ENCODE measurements at places on chromosomes 2 and 18.

DNA sequence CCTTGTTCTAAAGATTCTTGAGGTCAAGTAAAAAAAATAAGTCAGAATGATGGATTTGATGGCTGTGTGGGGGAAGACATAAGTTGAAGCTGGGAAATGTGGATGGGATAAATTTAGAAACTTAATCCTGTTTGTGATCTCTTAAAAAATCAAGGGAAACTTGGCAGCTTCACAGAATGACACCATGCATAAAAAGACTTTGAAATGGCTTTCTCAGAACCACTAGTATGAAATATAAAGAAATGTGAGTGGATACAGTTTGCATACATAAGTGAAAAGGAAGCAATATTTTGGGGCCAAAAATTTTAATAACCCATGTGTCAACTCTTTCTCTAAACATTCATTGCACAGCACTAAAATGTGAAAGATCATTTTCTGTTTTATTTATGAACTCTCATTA, 21.7 kb downstream of the CDH19 start:
- DNase-seq: no peak

DNA sequence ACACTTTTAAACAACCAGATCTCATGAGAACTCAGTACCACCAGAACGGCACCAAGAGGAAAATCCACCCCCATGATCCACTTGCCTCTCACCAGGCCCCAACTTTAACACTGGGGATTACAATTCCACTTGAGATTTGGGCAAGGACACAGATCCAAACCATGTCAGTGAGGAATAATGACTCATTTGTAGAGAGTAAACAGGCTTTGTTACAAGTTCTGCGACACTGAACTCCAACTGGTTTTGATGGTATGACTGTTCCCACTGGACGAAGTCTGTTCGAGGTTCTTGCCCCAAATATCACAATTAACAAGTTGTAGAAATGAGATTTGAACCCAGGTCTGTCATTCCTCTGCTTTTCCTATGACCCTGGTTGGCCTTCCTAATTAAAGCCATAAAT, 718.1 kb upstream of the ID2 start:
- no peak for DNase-seq

- DNase-seq: no peak
Measured at GRCh38 chr2:126782648-126783047, 116.0 kb upstream of the TEX51 start.

DNA sequence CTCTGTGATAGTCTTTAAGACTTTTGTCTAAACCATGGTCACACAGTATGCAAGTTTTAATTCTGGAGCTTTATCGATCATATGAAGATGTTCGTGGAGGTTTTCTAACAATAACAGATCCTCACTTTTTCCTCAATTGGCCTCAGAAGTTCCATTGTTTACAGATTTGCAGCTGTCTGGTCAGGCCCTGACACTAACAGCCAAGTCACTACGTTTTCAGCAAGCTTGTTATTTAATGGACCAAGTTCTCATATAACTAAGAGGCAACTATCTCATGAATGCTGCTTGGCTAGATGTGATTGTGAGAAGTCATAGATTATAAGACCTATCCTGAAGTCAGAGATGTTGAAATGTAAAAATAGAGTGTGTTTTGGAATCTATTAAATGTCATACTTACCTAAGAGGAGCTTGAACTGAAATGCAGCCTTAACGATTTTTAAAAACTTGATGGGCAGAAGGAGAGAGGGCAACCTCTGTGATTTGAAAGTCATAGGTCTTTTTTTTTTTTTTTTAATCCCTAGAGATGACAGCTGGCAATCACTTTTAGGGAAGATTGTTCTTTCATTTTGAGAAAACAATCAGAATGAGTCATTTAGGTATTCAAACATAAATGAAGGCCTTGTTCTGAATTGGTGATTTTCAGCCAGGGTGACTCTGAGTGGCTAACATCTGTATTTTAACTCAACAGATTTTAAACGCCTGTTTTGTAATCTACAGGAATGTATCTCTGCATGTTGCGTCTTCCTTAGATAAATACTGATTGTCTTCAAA, 48.4 kb upstream of the NEMP2 start:
- no peak for DNase-seq

GRCh38 chr2:64779117-64779690, 125.5 kb upstream of the SERTAD2 start:
- DNase-seq: no peak

DNA sequence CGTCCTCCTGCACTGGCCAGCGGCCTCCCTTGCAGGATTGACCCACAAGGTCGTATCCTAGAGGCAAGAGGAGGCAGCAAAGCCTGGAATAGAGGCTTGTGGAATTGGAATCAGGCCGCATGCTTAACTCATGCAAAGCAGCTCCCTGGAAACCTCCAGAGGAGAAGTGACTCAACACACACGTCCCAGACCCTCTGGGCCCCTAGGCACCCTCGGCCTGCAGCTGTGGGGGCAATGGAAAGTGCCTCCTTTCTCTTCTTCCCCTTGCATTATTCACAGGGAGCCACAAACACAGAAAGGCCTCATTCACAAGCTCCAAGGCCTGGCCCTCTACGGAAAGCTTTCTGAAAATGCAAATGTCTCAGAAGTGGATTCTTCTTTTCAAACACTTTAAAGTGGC, 19.6 kb downstream of the SPATA3 start:
- DNase-seq: no peak

- DNase-seq: no peak
Measured at GRCh38 chr2:133986881-133987795, 266.7 kb upstream of the MGAT5 start.

DNA sequence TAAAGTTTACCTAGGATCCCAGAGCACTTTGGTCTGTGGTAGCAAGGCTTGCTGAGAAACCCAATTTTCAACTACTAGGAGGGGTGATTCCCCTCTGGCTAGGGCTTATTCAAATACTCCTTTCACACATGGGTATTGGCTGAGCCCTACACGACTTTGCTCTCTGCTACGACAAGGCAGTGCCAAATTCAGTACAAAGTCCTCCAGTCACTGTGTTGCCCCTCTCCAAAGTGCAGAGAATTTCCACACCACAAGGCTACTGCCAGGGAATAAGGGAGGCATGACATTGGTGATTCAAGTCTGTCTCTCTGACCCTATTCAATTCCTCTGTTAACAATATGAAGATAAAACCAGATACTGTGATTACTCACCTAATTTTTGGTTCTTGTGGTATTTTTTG, 38.9 kb downstream of the SYT4 start:
- no peak for DNase-seq

All from stimulated activated CD4-positive, alpha-beta T cell treated with anti-CD3 and anti-CD28 coated beads, Interleukin-2, amount 100 ng/mL, for 24 hours (primary cell).